Nephron progenitor cell (in vitro differentiated cells): ENCODE measurements at places on chromosomes 13 and 19.

DNA sequence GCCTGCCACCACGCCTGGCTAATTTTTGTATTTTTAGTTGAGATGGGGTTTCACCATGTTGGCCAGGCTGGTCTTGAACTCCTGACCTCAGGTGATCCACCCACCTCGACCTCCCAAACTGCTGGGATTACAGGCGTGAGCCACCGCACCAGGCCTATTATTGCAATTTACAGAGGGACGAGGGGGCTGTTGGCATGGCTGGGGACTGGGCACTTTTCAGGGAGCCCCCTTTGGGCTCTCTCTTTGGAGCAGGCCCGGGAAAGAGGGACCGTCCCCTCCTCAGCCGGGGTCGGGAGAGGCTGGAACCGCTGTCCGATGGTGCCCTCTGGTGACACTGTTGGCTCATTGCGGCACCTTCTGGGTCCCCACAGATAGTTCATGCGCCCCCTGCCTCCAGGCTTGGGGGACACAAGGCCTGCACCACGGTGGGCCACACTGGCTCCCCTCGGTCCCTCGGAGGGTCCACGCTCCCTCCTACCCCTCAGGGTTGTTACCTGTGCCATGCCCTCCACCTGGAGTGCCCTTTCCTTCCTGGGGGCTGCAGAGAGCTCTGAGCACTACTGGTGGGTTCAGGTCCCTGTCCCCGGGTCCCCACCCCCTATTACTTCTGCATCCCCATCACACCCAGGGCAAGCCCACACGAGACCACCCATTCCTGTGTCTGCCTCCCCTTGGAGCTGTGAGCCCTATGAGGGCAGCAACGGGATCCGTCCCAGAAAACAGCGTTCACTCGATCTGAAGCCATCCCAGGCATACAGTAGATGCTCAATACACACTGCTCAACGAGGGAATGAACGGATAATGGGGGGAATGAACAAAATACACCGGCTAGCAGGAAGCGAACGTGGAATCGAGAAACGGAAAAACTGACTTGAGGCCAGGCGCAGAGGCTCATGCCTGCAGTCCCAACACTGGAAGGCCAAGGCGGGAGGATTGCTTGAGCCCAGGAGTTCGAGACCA, 12.5 kb downstream of the FEM1A start:
- peak; percentile 87 for DNase-seq

- no peak for DNase-seq
These were observed 15.4 kb upstream of the TMEM255B start for GRCh38 chr13:113743366-113744195.

- peak; percentile 63 for DNase-seq
These were observed 1.4 kb downstream of the ING1 start for GRCh38 chr13:110714797-110715394.

DNA sequence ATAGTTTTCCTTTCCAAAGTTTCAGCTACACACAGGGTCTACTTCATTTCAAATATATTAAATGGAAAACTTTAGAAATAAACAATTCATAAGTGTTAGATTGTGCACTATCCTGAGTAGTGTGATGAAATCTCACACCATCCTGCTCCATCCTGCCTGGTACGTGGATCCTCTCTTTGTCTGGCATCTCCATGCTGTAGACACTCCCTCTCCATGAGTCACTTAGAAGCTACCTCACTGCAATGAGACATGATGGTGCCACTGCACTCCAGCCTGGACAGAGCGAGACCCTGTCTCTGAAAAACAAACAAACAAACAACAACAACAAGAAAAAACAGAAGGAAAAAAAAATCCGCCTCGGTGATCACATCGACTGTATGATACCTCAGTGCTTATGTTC, 191.8 kb downstream of the PCCA start:
- no peak for DNase-seq

- DNase-seq: no peak
These were observed 21.8 kb downstream of the EVI5L start for GRCh38 chr19:7851623-7852500.

DNA sequence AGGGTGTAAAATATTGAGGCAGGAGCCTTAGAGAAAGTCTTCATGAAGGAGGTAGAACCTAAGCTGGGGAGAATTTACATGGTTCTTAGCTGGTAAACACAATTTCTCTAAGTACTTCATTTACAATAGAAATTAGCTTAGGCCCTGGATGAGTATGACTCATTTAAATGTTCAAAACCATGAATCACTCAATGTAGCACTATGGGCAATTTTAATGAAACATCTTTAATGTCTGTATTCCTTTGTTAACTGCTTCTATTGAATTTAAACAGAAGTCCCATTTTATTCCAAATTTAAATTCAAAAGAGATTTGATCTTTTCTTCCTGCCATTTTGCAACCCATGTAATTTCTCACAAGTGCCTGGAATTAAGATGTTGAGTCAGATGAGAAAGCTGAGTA, 252.1 kb downstream of the RFC3 start:
- DNase-seq: no peak

GRCh38 chr13:66305961-66306617, 924.0 kb downstream of the PCDH9 start:
- no peak for DNase-seq

DNA sequence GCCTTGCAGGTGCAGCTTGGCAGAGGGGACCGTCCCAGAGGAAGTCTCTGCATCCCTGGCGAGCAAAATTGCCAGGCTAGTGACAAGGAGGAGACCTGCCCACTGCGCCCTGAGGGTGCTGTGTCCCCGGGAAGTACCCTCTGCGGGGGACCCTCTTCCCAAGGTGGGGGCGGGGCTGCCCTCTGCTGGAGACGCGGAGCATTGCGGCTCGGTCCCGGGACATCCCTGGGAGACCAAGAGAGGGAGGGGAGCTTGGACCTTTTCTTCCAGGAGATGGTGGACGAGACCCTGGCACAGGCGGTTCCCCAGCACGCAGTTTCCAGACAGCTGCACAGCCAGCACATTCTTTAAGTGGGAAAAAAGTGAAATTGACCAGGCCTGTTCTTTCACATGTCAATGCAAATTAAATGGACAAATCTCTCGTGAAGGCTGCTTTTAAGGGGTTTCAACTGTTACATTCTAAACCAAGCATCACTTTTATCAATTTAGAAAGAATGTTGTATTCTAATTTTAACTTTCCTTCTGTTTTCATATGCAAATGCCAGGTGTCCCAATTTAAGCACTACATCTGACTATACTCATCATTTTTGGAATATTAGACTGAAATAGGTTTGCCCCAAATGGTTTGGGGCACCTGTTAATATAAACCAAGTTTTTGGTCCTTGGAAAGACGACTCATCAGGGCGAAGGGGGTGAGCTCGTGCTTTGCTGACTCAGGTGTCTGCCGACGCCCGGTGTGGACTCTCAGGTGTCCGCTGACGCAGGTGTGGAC, 60.7 kb downstream of the MCF2L start:
- peak; percentile 90 for DNase-seq

DNA sequence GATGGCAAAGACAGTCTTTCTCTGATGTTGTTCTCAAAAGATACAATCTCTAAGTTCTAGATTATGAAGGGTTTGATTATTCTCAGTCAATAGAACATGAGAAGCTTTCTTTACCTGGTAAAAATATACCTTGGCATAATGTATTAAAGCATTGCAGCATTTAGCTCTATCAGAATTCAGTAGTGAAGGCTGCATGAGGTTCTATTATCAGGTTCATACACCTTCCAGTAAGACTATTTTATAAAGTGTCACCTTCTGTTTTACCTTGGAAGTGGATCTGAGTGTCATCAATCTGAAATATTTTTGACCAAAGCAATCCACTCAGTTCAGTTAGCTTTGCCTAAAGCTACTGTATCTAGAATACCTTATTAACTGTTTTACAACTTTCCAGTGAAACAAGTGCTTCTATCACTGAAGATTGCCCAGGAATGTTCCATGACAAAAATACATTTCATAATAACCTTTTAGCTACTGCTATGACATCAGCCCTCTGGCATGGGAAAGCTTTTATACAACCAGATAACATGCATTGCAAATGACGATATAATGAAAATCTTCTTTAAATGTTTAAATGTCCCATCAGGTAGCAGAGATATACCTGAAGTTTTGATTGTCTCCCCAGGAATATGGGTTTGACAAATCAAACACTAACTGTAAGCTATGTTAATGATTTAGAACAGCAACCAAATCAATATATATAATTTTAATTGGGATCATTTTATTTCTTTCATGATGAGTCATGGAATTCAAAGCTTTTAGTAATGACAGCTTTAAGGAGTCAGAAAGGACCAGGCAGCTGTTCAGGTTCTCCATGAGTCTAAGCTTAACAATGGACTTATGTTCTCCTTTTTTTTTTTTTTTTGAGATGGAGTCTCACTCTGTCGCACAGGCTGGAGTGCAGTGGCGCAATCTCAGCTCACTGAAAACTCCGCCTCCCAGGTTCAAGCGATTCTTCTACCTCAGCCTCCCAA, 72.2 kb downstream of the UFM1 start:
- no peak for DNase-seq

- no peak for DNase-seq
These were observed 20.5 kb downstream of the KCTD4 start for GRCh38 chr13:45180303-45180702.

GRCh38 chr13:58300974-58301681, 669.6 kb downstream of the PCDH17 start:
- no peak for DNase-seq

GRCh38 chr19:50723069-50723468, at the start of gene CLEC11A:
CLEC11A (plus strand) TSS chr19:50723364; CDS start chr19:50723526, 162 bp downstream.
- peak; percentile 40 for DNase-seq

GRCh38 chr13:110912651-110913051, 2.2 kb downstream of the ANKRD10 start:
- DNase-seq: peak; percentile 9

- no peak for DNase-seq
These were observed 208.3 kb upstream of the SERP2 start for GRCh38 chr13:44165221-44165888.
